GM12891 (cell line): ENCODE measurements at places on chromosomes 16 and 17.

DNA sequence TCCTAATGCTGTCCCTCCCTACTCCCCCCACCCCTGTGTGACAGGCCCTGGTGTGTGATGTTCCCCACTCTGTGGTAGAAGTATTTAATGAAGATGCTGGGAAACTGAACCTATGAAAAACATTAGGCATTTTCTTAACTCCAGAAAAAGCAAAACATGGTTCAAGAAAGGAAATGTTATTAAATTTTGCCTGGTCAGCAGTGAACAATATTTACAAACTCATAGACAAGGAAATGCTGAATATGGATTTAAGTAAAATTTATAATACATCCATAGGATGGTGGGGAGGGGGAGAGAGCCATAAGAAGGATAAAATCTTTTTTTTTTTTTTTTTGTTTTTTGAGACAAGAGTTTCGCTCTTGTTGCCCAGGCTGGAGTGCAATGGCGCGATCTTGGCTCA, 10.8 kb upstream of the CRYBA1 start:
- no peak for DNase-seq

DNA sequence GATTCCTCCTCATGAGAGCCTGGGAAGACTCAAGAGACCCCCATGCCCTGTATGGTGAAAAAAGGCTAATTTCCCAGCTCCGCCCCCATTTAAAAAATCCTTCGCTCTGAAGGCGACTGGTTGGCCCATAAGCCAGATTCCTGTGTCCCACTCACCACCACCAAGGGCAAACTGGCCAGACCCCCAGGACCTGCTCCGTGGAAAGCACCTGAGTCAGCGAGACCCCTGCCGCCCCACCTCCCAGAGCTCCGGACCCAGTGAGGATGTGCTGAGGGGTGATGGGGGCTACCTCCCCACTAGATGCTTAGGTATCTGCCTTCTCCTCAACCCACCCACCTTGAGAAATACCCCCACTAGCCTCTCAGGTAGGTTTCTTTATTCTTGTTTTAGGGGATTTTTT, 42.2 kb downstream of the RBFOX3 start:
- DNase-seq, result no peak

GRCh38 chr17:77704048-77704815, 254.3 kb upstream of the TNRC6C start:
- DNase-seq, result no peak

DNA sequence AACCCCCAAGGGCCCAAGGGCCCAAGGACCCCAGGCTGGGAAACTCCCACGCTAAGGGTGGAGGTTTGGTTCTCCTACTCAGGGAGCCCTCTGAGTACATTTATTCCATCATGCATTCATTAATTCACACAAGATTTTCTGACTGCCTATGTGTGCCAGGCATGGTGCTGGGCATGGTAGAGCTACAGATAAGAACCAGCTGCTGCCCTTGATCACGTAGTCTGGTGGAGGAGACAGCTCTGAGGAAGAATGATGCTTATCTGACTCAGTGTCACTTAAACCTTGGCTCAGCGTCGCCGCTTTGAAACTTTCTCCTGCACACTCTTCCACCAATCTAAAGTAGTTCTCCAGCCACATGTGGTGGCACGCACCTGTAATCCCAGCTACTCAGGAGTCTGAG, 3.6 kb upstream of the ARL4D start:
- DNase-seq, result no peak

DNA sequence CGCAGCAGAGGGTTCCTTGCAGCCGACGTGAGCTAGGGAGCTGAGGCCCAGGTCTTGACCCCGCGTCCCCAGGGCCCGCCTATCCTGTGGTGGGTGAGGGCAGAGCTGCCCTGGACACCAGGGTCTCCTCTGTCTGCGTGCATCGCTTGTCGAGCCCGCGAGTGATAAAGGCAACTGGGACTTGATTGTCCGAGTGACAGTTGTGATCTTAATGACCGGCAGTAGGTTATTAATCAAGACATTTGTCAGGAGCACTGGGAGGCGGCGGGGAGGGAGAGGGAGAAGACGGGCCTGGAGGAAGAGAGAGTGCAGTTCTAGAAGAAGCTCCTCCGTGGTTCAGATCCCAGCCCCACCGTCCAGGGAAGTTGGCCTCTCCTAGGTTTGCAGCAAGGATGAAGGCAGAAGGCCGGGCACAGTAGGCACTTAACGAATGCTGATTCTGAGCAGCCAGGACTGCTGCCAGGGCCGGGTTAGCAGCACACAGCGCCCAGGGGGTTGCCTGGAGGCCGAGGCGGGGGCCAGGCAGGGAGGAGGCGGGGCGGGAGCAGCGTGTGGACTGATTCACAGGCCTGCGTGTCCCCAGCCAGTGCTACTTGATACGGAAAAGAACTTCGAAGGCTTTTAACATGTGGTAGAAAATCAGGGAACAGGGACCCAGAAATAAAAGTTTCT, 11.3 kb upstream of the GSE1 start:
- no peak for DNase-seq

DNA sequence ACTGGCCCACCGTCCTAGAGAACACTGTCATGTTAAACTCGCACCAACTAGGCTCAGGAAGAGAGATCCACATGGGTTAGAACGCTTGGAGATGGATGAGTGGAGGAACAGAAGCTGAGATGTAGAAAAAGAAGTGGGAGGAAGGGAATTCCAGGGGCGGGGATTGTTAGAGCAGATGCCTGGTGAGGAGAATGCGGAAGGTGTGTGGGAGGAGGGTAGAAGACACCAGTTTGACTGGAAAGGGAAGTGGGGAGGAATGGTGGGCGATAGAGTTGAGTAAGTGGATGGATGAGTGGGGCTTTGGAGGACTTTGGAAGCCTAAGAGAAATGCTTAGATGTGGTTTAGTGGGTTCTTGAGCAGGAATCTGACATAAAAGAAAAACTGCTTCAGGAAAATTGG, 37.4 kb downstream of the DHX38 start:
- DNase-seq, result no peak

DNA sequence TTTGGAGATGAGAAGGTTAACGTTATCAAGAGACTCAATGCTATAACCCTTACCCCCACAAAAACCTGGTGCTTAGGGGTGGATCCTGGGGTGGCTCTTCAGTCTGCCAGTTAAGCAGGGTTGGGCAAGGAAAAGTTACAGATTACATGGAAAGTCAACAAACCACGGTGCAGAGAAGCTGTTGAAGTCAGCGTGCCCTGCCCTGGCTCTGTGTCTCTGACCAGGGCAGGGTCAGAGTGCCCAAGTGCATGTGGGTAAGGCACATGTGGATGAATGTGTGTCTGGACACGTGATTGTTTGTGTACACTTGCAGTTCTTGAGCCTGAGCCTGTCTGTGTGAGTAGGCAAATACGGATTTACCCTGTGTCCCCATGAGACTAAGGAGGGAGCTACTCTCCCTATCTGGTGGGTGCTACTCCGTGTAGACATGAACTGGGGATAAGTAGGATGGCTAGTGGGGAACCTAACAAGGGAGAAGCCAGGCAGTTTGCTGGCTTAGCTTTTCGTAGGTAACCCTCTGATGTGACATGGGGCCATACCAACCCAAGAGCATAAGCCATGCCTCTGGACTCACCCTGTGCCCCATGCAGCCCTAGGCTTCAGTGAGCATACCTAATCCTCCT, 5.5 kb downstream of the IGFBP4 start:
- DNase-seq, result no peak

- no peak for DNase-seq
These were observed 33.3 kb downstream of the WFDC1 start for GRCh38 chr16:84327926-84328505.

- DNase-seq, result no peak
These were observed 24.1 kb downstream of the CACNA1H start for GRCh38 chr16:1177053-1177452.
